Hepatocyte (in vitro differentiated cells): ENCODE measurements at places on chromosomes 12 and 14. TPM values are rescaled to one million over a fixed set of nuclear protein-coding genes. Genes with fewer than 3 reads are reported as not detected.

GRCh38 chr14:96309896-96310330 lies 53.2 kb downstream of the ATG2B start:
- peak; percentile 24 for DNase-seq

- no peak for DNase-seq
These were observed 51.2 kb downstream of the GALNT8 start for GRCh38 chr12:4771172-4771959.

GRCh38 chr12:117236456-117237001 lies 46.3 kb upstream of the FBXO21 start:
- DNase-seq = peak; percentile 84

DNA sequence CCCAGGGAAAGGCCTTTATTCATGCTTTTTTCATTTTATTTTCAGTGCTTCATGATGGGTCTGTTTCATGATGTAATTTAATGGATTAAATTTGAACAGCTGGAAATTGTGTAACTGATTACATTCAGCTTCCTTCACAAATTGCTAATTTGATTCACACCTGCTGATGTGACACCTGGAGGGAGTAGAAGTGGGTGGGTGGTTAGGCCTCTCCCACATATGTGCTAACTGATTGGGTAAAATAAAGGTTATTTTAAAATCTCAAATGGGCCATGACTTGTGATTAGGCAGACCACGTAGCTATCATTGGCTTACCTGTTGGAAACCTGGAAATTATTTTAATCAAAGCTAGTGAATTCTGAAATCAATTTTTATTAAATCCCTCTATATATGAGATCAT lies 142.1 kb downstream of the GXYLT1 start:
- no peak for DNase-seq

DNA sequence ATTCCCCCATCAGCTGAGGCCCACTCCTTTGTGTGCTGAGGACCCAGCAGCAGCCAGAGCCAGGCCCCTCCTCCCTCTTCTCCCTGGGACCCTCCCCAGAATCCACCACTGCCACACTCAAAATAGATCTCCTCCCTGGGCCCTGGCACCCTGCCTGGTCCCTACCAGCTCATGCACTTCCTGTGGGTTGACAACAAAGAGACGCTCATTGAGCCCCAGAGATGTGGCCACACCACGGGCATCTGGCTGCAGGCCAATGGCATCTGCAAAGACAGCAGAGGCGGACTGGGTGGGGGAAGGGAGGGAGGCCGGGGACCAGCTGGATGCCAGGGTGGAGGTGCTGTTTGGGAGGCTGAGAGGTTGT lies 16.0 kb upstream of the ENDOU start:
- DNase-seq = peak; percentile 30

DNA sequence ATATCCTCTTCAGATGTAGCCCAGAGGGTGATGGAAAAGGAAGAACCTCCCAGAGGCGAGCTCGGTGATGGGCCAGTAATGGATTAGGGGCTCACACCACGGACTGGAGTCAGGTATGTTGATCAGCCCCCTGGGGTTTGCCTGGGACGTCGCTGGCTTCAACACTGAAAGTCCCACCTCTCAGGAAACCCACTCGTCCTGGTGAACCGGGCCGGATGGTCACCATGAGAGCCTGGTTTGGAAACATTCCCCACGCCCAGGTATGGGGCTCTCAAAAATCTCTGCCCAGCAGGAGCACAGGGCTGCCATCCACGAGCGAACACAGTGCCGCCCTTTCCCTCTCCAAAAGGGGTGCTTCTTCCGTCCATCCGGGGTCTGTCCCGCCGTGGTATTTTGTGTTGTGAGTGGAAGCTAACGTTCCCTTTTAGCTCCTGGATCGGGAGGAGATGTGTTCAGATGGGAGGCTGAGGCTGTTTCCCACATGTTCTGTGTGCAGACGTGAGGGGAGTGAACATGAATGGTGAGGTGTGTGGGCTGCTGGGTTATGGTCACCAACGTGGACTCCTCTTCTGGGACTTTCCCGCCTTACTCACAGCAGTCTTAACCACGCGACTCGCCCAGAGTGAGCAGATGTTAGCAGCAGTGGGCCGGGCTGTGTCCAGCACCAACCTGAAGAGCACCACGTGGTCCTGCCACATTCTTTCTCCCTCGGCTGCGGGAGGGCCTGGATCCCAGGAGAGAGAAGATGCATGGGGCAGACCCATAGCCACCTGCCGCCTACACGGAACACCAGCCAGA lies 139.2 kb downstream of the KIF26A start:
- DNase-seq = no peak

GRCh38 chr14:54188064-54188666 lies 208.6 kb upstream of the CDKN3 start:
- DNase-seq = no peak

DNA sequence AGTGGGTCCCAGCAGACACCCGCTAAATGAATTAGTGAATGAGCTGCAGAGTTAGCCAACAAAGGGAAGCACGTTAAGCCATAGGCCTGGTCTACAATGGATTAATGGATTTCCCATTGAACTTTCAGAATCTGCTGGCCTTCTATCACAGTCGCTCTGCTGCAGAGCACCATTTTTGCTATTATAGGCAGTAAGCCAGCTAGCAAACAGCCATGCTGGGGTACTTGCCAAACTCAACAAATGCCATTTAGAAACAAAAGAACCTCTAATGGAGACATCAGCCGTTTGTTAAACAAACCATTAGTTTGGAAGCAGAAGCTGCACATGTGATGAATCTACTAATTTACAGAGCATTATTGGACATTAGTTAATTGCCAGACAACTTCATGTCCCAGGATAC lies 181.1 kb upstream of the STXBP6 start:
- no peak for DNase-seq

DNA sequence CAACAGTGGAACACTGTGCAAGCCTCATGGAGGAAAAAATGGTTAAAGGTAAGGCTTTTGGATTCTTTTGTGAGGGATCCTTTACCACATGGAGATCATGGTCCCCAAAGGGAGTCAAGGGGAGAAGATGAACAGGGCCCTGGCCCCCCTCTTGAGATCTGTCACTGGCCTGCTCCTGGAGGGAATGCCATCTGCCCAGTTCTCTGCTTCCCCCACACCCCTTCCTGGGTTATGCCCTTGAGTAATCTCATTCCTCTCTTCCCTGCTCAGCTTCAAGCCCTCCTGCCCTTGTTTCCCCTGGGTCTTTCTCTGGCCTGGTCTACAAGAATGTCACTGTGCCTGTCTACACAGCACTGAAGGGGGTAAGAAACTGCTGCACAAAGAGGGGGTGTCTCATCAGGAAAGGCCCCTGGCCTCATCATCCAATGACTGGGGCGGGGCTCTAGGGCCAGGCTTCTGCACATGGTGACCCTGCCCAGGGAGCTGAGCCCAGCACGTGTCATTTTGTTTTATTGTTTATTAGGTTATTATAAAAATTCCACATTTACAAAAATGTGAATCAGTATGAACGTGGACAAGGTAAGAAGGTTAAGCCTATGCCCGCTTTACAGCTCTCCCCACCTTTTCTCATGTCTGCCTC lies 30.3 kb downstream of the PIGH start:
- no peak for DNase-seq

GRCh38 chr12:122895704-122896636 lies at the start of gene VPS37B:
Gene VPS37B, minus strand, starts transcription at chr12:122896124. Its CDS starts 62 bp downstream, at chr12:122896062.
- DNase-seq = peak; percentile 93

GRCh38 chr12:84601483-84601882 lies 311.1 kb downstream of the SLC6A15 start:
- no peak for DNase-seq

GRCh38 chr12:11508699-11509098 lies 113.3 kb upstream of the PRB2 start:
- no peak for DNase-seq

DNA sequence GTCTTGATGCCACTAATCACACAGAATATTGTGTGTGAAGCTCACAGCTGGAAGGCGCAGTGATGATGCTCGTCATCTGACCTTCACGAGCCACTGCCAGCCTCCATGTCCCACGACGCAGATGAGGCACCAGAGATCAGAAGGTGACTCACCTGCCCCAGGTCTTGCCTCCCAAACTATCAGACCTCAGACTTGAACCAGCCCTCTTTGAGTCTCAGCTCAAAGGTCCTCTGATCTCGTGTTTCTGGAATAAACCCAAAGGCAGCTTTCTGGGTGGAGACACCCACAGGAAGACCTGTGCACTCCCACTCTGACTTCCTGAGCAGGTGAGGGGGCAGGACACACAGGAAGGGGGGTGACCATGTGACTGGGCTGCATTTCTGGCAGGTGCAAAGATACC lies 19.6 kb upstream of the CHGA start:
- DNase-seq = no peak

DNA sequence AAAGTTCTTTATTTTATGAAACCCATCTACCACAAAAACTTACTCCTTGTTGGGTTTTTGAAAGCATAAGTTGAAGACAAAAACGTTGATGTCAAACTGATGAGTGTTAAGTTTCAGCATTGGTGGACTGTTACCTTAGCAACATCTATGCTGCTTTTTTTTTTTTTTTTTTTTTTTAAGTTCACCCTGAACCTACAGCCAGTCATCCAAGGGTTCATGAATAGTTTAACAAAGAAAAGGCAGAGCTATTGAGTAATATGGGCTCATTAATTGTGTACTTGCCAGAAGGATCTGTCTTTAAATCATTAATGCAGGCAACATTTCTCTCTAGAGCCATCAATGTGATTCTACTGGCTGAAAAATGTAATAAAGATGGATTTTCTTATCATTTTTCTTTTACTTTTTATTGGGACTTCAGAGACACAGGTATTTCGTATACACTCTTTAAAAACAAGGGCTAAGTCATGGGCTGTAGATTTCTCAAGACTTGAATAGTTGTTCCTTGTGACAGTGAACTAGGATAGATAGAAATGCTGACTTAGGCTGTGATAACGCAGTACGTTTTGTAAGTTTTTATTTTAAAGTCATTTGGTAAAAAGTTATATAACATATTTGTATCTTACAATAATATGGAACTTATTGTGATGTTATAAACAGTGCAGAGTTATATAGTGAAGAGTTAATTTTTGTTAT lies at the start of gene PTPRQ:
Gene PTPRQ, plus strand, starts transcription at position 262 of the 693 bp plus-strand sequence. Its CDS starts 111 bp downstream, at position 373.
- DNase-seq = no peak

- peak; percentile 75 for DNase-seq
These were observed 872 bp downstream of the FAM177A1 start for GRCh38 chr14:35046751-35047536.

DNA sequence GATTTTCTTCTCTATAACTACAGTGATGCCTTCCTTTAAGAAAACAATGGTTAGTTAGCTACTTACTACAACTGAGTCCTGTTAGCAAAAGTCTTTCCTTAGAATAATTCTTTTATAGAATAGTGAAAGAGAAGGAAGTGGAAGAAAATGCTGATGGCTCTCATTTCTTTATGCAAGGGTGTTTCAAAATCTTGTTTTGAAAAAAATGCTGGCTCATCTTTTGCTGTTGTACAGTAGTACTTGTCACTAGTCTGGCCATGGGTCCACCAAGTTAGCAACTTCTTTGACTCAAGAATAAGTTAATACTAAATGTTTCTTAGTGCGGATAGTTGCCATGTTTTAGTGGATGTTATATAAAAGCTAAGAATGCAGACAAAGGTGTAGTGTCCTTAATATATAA lies 225.4 kb downstream of the PTPRO start:
- DNase-seq = no peak

DNA sequence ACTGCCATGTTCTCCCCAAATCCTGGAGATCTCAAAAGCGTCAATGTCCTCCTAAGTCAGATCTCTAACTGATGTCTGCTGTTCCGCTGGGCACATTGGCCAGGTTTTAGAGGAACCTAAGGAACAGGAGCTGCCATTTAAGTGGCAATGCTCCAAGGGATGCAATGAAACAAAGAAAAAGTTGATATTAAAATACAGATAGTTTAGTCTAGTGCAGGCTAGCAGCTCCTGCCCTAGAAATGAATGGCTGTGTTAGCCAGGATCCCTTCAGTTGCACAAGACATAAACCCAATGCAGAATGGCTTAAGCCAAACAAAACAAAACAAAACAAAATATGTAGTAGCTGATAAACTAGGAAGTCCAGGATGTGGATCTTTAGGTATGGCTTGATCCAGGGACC lies 144.1 kb downstream of the HMGA2 start:
- no peak for DNase-seq

- peak; percentile 54 for DNase-seq
These were observed 12.4 kb upstream of the ITGB7 start for GRCh38 chr12:53219292-53219955.

- no peak for DNase-seq
These were observed 113.0 kb upstream of the RAP1B start for GRCh38 chr12:68497702-68498101.

- DNase-seq = peak; percentile 89
These were observed at the start of gene MARCHF9 for GRCh38 chr12:57754411-57755193. Gene MARCHF9, plus strand, starts transcription at chr12:57755103. Its CDS starts 426 bp downstream, at chr12:57755529.

GRCh38 chr14:36426836-36427235 lies 93.2 kb downstream of the NKX2-1 start:
- no peak for DNase-seq

GRCh38 chr14:71713451-71713850 lies 218.8 kb upstream of the RGS6 start:
- no peak for DNase-seq

- DNase-seq = no peak
These were observed 181.1 kb downstream of the SLC15A5 start for GRCh38 chr12:16096273-16096849.

DNA sequence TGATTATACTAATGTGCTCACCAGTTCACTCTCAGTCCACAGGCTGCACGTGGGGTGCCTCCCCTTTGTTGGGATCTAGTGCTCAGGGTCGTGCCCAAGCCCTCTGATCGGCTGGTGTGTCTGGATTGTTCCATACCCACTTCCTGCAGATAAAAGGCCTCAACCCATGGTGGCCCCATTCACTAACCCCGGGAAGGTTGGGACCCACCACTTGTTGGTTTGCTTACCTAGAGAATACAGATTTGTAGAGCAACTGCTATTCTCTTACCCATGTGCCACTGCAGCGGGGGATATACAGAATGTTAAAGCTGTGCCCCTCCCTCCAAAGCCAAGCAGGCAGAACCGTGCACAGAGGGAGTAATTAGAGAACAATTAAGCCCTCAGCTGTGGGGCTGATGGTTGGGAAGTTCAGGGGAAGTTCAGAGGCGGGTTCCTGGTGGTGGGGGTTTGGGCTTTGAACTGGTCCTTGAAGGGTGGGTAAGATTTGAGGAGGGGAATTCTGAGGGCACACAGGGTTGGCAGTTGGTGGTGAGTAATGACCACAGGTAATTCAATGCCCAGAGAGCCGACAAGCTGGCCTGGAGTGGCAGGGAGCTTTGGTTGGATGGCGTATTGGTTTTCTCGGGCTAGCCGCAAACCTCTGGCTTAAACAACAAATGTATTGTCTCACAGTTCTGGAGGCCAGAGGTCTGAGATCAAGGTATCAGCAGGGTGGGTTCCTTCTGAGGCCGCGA lies 68.8 kb downstream of the ADCK1 start:
- no peak for DNase-seq

HOXC10 gene
- polyA plus RNA-seq = 1.6 and 1.7 TPM in 2 replicates

CAPZA3 gene
- polyA plus RNA-seq = not detected in 2 replicates

CDK2 gene
- polyA plus RNA-seq = 23.9 and 25.8 TPM in 2 replicates

SRRM4 gene
- 0.01 and 0.05 TPM in 2 replicates for polyA plus RNA-seq

CCDC92 gene
- 58.8 and 60.2 TPM in 2 replicates for polyA plus RNA-seq

FGF6 gene
- not detected in 2 replicates for polyA plus RNA-seq

WASHC3 gene
- 59.8 and 60.3 TPM in 2 replicates for polyA plus RNA-seq

IFNG-AS1 gene
- polyA plus RNA-seq = not detected in 2 replicates

STAT2 gene
- 90.1 and 104 TPM in 2 replicates for polyA plus RNA-seq

DHRS2 gene
- 14.2 and 15.1 TPM in 2 replicates for polyA plus RNA-seq

IRAK3 gene
- polyA plus RNA-seq = 1.2 and 1.8 TPM in 2 replicates

ZDHHC22 gene
- polyA plus RNA-seq = not detected in 2 replicates

C1QL4 gene
- not detected in 2 replicates for polyA plus RNA-seq

SLC10A1 gene
- polyA plus RNA-seq = 0.96 and 2.9 TPM in 2 replicates

TAS2R7 gene
- not detected in 2 replicates for polyA plus RNA-seq

GUCY2C gene
- 12.9 and 26.5 TPM in 2 replicates for polyA plus RNA-seq

AQP2 gene
- 0.71 and 1.8 TPM in 2 replicates for polyA plus RNA-seq

OR6C3 gene
- polyA plus RNA-seq = not detected in 2 replicates

SDR9C7 gene
- not detected in 2 replicates for polyA plus RNA-seq

JPH4 gene
- polyA plus RNA-seq = 1.7 and 2.7 TPM in 2 replicates
